Suppressor macrophage treated with lipopolysaccharide for 4 hours (primary cell): ENCODE measurements at places on chromosomes 6 and 20.

GRCh38 chr6:11734861-11735613 lies 43.6 kb downstream of the ADTRP start:
- DNase-seq: no peak

- no peak for DNase-seq
Measured at GRCh38 chr6:22952097-22952496, 382.7 kb downstream of the HDGFL1 start.

- peak; percentile 76 for DNase-seq
Measured at GRCh38 chr6:113697632-113698410, 159.3 kb upstream of the MARCKS start.

DNA sequence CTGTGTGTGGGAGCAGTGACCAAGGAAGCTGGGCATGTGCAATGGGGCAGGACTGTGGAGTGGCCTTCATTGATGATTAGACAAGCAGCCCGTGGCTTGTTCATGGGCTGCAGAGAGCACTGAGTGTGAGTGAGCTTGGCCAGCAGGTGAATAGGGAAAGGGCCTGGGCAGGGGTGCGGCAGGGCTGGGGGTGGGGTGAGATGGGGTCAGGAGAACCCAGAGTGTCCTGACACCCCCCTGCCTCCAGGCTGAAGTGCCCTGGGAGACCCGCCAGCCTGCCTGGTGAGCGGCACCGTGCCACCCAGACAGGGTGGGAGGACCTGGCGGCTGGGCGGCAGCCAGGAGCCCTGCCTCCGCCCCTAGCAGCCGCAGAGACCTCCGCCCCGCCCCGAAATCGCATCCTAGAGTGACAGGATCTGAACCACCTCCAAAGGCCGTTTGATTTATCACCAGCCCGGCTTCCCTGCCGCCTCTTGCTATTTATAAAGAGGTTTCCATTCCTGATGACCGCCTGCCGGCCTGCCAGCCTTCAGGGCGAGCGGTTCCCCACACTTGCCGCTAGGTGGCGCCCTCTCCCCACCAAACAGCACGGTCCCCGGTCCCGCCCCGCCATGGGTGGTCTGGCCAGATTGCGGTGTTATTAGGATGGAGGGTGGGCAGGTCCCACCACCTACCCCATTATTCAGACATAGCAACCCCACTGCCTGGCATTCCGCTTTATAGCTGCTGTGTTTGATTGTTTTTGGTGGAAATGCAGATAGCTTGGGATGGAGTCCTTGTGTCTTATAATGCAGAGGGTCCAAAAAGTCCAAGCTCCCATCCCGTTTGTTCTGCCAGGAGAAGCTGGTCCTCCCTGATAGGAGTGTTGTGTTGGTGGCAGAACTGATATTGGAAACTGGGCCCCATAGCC lies 3.5 kb downstream of the MYLK2 start:
- DNase-seq: peak; percentile 74

GRCh38 chr6:82260997-82261732 lies 13.6 kb upstream of the IBTK start:
- DNase-seq: peak; percentile 32

- DNase-seq: no peak
Measured at GRCh38 chr6:52540286-52540902, 36.5 kb downstream of the TRAM2 start.

DNA sequence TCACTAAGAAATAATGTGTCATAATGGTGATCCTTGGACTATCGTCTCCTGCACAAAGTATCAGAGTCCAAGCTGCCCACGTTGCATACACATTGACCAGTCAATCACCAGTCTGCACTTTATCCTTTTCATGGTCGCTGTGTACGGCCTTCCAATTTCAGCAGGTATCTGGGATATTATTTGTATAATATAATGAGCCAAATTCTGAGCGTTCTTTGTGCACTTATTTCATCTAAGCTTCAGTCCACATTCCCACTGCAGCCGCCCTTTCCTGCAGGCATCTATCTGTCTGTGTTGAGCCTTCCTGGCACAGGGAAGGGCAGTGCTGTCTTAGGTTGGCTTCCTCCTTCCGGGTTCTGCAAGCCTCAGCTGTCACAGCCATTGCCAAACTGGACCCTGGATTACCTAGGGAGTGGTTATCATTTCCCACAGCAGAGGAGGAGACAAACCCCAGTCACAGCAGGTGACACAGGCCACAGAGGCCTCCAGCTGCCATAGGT lies 174.3 kb downstream of the TTLL2 start:
- no peak for DNase-seq

GRCh38 chr6:158758451-158758860 lies 60.7 kb downstream of the EZR start:
- no peak for DNase-seq

DNA sequence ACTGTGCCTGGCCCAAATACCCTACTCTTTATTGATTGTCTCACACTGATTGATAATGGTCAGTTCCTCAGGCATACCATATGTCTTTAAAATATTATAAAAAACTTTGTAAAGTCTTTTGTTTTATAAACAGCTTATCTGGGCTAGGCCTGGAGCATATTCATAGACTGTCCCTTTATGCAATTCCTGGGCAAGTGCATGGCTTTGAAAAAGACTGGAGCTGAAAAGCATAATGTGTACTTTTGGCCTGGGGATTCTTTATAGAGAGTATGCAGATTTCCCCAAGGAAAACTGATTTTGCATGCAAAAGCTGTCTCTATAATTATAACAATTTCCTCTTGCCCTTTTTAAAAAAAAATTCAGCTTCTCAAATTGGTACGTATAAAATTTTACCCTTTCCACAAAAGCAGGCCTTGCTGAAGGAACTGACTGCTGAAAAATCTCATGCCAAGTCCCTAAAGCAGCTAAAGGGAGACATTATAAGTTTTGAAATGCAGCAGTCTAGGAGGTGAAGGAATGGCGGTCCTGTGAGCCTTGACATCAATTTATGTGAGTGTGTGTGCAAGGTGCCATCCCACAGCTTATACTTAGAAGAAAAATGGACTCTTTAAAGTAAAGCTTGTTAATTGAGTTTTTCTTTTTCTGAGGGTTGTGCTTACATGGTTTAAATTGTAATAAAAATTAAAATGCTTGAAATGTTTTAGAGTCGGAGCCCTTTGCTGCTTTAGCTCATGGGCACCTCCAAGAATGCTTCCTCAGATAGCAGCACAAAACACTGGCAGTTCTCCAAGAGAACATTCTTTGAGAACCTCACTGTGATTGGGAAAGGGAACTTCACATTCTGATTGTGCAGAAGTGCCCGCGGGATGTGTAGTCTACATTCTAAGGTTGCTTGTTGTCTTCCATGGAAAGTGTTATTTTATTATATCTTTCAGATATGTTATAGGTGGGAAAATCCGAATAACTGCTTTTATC lies 43.9 kb downstream of the PLCB4 start:
- no peak for DNase-seq

DNA sequence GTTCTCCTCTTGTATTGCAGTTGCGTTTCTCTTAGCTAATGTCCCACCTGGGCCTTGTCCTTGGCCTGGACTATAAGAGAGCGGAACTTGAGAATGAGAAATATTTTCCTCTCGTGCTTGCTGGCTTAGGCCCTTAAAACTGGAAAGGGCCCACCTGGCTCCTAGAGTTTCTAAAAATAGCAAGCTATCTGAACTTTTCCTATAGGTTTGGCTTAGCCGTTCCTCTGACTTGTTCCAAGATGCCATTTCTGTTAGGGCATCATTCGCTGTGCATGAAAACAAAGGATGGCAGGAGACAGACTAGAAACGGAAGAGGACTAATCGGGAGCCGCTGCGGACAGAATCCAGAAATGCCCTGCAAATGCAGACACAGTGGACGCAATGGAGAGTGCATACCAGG lies 4.5 kb downstream of the RIPOR3 start:
- DNase-seq: no peak

DNA sequence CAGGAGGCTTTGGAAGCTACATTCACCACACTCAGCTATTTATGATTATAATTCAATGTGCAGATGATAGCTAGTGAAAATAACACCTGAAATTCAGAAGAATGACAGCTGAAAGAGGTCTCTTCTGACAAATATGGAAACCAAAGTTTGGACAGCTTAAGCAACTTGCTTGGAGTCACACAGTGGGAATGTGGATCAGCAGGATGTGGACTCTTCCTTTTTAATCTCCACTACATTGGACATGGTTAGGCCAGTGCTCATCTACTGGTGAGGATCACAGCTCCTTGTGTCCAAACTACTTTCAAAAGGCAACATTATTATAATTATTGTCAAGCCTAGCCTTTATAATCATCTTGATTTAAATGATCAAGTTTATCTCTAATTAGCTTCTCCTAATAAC lies 10.4 kb downstream of the TRAPPC3L start:
- no peak for DNase-seq

GRCh38 chr6:142671791-142672190 lies 273.2 kb downstream of the HIVEP2 start:
- no peak for DNase-seq

- no peak for DNase-seq
Measured at GRCh38 chr6:28206928-28207509, 18.1 kb upstream of the ZSCAN9 start.

- DNase-seq: no peak
Measured at GRCh38 chr6:1997702-1998101, 247.7 kb downstream of the GMDS start.

DNA sequence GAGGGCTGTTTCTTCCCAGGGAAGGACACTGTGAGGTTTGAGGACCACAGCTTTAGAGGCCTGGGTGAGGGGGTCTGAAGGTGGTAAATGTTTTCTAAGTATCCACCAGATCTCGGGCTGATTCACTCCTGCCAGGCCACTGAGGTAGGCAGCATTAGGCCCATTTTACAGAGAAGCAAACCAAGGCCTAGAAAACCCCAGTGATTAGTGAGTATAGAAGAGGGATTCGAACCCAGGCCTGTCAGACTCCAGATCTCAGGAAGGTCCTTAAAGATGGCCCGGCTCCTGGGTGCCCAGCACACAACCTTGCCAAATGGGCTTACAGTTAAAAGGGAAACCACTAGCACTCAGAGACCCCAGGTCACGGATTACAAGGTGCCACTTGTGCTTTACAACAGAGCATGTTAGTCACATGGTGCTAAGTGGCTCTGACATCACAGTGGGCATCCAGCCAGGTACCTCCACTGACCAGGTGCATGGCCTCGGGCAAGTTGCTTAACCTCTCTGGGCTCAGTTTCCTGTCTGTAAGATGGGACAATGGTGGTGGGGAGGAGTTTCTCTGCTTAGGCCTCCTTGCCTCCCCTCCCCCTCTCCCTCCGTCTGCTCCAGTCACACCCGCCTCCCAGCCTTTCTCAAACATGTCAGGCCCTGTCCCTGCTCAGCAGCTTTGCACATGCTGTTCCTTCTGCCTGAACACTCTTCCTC lies 18.8 kb upstream of the SIRPA start:
- no peak for DNase-seq

- no peak for DNase-seq
Measured at GRCh38 chr6:66210964-66211363, 503.9 kb upstream of the EYS start.

- DNase-seq: no peak
Measured at GRCh38 chr20:37377346-37378081, 31.6 kb downstream of the SRC start.

GRCh38 chr6:13496513-13497190 lies 9.3 kb upstream of the GFOD1 start:
- peak; percentile 57 for DNase-seq

DNA sequence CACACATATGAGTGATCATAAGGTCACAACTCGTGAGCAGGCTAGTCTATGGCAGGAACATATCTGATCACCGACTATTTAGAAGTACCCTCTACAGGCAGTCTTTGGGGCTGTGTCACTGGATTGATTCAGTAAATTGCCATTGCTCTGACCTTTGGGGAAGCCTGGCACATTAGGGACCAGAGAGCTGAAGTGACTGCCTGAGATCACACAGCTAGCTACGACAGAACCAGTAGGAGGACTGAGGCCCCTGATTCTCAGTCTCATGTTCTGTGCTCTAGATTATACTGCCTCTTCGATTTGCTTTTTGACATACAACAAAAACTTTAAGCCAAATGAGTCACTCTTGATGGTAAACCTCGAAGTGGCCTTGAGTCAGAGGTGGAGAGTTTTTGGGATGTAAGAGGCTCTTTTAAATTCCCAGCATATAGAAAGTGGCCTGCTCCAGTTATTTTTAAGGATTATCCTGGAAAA lies 247.5 kb upstream of the SUPT3H start:
- DNase-seq: no peak

GRCh38 chr6:13561624-13562267 lies 12.7 kb upstream of the SIRT5 start:
- peak; percentile 60 for DNase-seq

DNA sequence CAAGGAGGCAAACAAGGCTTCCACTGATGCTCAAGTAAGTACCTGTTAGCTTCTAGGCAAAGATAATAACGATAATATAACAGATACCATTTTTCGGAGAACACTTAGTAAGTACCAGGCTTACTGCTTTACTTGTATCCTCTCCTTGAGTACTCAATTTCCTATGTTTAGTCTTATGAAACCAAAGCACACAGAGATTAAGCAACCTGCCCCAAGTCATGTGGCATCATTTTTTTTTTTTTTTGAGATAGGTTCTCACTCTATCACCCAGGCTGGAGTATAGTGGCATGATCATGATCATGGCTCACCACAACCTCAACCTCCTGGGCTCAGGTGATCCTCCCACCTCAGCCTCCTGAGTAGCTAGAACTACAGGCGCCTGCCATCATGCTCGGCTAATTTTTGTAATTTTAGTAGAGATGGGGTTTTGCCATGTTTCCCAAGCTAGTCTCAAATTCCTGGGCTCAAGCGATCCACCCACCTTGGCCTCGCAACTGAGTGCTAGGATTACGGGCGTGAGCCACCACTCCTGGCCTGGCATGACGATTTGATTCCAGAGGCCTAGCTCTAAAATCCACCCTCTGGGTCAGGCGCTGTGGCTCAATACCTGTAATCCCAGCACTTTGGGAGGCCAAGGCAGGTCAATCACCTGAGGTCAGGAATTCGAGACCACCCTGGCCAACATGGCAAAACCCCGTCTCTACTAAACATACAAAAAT lies 14.0 kb downstream of the SPAG4 start:
- no peak for DNase-seq

- DNase-seq: no peak
Measured at GRCh38 chr6:32906539-32906938, 34.3 kb downstream of the HLA-DMB start.

DNA sequence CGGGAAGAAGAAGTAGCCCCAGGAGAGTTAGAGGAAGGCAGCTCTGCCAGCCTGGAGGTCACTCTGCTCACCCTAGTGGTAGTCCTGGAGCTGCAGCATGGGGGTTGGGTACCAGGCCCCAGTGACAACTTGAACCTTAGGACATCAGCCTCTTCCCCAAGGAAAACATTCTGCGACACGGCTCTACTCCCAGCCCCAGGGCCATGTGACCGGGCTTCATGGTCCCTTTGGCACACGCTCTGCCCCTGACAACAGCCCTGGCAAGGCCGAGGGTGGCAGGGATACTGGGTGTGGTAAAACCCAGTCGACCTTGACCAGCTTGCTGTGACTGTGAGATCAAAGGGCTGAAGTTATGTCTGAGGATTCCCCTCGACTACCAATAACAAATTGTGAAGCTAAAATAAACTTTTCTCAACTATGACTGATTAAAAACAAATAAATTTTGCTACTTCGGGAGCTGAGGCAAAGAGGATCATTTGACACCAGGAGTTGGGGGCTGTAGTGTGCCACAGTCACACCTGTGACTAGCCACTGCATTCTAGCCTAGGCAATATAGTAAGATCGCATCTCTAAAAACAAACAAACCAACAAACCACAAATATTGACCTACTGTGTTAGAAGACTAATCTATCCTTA lies 24.4 kb upstream of the ARID1B start:
- no peak for DNase-seq

- DNase-seq: no peak
Measured at GRCh38 chr20:52231230-52231746, 39.7 kb upstream of the ZFP64 start.
